MCF 10A (cell line): ENCODE measurements at places on chromosomes 4 and X.
A peak's percentile ranks its signal among the peaks of the same experiment; 100 is the strongest.

GRCh38 chr4:15398732-15399131 is 29.1 kb upstream of the C1QTNF7 start:
- peaks cover 6% of the 10 kb centered on the region for H3K36me3 ChIP-seq
- DNase-seq, result peak; percentile 74
- H3K4me1 ChIP-seq, result peaks cover 52% of the 10 kb centered on the region
- H3K27ac ChIP-seq, result peak overlapping the region; percentile 7
- no peaks in the 10 kb centered on the region for H3K27me3 ChIP-seq

DNA sequence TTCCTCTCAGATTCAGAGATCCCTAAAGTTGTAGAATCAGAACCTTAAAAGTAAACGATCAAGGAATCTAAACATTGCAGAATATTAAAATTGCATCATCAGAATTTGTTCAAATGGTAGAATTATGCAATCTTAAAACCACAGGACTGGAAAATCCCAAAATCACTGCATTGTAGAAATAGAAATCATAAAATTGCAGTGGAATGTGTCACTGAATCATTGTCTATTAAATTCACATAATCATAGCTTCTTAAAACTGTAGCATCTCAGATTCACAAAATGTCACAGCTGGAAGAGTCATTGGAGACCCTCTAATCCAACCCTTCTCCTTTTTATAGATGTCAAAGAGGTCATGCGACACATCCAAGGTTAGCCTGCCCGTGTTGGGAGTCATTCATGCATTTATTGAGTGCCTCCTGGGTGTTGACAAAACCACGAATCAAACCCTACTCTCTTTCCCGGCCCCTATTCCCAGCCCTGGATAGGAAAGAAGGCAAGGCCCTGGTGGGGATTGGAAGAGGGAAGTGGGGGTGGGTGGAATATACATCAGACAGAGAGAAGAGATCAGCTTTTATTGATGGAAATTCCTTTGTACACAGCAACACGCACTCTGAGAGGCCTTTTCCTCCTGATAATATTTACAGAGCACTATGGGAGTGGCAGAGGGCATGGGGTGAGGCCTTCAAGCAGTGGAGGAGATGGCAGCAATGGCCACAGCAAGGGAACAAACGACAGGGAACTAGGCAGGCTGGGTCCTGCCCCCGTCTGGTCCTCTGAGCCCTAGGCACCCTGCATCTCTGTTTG is 15.4 kb downstream of the IQSEC2 start:
- peak overlapping the region; percentile 75 for H3K27ac ChIP-seq
- peaks cover 30% of the 10 kb centered on the region for H3K4me1 ChIP-seq
- H3K36me3 ChIP-seq, result peaks cover 15% of the 10 kb centered on the region
- H3K4me3 ChIP-seq, result peak overlapping the region; percentile 19
- peak; percentile 65 for DNase-seq

GRCh38 chrX:45497290-45497689 is 296.6 kb upstream of the DIPK2B start:
- H3K4me1 ChIP-seq, result peaks cover 15% of the 10 kb centered on the region
- H3K4me3 ChIP-seq, result no peak overlapping the region
- DNase-seq, result peak; percentile 85
- peak overlapping the region; percentile 64 for H3K27ac ChIP-seq

- DNase-seq, result no peak
- H3K4me3 ChIP-seq, result no peak overlapping the region
- no peaks in the 10 kb centered on the region for H3K27me3 ChIP-seq
These were observed 45.4 kb downstream of the STOX2 start for GRCh38 chr4:183950536-183950935.

- no peak overlapping the region for H3K4me3 ChIP-seq
- DNase-seq, result peak; percentile 85
- peak overlapping the region; percentile 93 for H3K27ac ChIP-seq
- H3K36me3 ChIP-seq, result peaks cover 9% of the 10 kb centered on the region
- H3K4me1 ChIP-seq, result peaks cover 49% of the 10 kb centered on the region
These were observed 14.4 kb upstream of the CXCL8 start for GRCh38 chr4:73725985-73726384.

DNA sequence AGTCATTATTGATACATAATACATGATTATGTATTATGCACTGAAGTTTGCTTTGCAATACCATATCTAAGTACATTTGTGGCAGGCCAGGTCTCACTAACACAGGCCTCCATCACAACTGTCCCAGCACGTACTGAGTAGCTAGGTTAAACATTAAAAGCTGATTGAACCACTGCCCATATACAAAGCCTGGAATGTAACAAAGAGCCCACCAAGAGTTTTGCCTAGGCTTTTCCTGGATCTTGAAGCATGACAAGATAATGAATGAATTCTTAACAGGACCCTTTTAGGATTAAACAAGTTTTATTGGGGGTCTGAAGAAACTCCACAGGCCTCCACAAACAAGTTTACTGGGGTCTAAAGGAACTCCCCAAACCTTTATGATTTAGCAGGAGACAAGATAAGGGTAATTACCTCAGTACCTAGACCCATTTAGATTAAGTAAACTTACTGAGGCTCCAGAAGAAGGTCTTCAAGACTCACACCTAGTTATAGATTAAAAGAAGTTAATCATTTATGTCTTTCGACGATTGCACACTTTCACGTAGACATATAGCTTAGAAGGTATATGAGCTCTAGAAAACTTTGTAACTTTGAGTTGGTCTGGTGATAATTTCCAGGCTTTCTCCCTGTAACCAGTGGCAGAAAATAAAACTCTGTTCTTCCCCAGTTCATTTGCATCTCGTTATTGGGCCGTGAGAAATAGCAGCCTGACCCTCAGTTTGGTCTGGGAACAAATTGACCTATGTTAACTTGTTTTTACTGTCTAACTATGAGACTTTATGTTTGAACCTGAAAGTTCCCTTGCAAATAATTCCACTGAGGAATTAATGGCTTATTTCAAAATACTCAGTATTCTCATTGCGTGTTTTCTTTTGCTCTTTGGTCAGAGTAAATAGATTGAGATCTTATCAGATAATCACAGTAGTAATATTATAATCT is 84.8 kb downstream of the PHEX start:
- DNase-seq, result no peak
- peaks cover 5% of the 10 kb centered on the region for H3K4me1 ChIP-seq
- peaks cover 10% of the 10 kb centered on the region for H3K27me3 ChIP-seq
- no peaks in the 10 kb centered on the region for H3K36me3 ChIP-seq
- no peak overlapping the region for H3K27ac ChIP-seq

DNA sequence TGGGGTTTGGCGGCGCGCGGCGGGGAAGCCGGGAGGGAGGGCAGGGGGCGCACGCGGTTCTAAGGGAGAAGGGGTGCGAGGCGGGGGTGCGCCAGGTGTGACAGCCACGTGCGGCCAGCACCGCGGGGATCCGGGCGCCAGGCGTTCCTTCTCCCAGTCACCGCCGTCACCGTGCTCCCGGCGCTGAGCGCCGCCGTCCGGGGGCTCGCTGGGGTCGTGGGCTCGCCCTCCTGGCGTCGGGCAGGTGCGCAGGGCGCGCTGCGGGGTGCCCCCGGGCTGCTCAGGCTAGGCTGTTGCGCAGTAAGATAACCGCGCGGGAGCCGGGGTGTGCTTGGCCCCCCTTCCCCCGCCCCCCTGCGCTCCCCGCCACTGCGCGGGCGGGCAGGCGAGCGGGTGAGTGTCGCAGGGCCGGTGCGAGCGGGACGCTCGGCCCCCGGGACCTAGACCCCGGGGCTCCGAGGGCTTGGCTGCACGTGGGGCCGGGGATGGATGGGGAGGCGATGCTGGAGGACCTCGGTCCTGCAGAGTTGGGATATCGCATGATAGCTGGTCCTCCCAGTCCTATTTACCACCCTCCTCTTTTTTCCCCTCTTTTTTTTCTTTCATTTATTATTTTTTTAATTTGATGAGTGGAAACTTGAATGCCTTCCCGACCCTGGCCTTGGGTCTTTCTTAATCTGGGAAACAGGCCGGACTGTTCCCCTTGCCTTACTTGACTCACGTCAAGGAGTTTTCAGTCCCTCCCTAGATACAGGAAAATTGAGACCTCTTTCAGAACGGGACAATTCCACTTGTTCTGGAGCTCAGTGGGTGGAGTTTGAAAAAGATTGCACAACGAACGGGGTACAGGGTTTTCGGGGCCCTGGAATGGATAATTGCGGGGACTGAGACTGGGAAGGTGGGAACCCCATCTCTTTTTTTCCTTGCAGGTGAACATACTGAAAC is 797 bp downstream of the TXLNG start:
- H3K27me3 ChIP-seq, result no peaks in the 10 kb centered on the region
- H3K36me3 ChIP-seq, result peaks cover 8% of the 10 kb centered on the region
- DNase-seq, result peak; percentile 57
- H3K4me1 ChIP-seq, result no peaks in the 10 kb centered on the region
- peak overlapping the region; percentile 89 for H3K4me3 ChIP-seq

DNA sequence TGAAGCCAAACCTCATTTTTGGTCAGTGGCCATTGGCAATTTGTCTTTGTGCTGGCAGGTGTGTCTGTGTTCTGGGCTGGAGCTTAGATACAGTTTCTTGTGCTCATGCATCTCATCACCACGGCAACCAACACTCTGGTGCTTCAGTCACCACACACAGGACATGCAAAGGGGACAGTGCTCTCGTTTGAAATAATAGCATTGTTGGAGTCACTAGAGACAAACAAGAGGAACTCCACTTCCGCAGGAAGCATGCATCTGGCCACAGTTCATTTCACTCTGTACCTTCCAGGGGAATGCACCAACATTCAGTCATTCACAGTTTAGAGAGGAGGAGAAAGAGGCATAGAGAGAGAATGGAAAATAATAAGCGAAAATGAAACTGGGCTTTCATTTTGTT is 267.4 kb downstream of the ANK2 start:
- H3K4me1 ChIP-seq, result no peaks in the 10 kb centered on the region
- H3K36me3 ChIP-seq, result peaks cover 4% of the 10 kb centered on the region
- no peak for DNase-seq
- H3K27me3 ChIP-seq, result no peaks in the 10 kb centered on the region
